ENCODE measurements at places on chromosomes 5 and 9.
A peak's percentile ranks its signal among the peaks of the same experiment; 100 is the strongest.

DNA sequence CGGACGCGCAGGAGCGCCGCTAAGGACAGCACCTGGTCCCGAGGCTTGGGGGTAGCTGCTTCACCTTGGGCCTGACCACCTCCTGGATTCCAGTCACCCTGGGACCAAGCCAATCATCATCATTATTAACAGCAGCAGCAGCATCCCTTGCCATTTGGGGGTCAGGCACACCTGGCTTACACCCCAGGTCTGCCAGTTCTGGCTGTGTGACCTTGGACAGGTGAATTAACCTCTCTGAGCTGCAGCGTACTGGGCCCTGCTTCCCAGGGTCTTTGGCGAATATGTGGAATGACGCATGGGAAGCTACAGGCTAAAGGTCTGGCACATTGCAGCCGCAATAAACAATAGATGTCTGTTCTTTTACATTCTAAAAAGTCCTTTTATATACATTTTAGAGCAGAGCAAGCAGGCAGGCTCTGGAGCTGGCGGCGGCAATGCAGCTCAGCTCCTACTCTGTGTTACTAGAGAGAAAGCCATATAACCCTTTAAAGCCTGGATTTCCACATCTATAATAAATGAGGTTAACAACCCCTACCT is 97.8 kb upstream of the CPLX2 start:
- DNase-seq, result no peak

DNA sequence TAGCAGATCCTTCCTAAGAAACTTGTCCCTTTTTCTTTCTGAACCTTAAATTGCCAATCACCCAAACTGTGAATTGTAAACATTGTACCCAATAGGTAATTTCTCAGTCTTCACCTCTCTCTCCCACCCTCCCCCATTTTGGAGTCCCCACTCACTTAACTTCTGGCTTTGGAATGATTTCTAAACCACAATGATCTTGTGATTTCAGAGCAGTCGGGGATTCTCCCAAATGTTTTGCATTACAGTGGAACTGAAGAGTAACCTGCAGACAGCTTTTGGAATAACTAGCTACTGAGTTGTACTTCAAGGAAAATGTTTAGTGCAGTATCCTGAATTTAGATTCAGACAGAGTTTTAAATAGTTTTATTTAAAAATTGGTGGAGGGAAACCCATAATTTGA is 19.2 kb downstream of the SLC27A6 start:
- DNase-seq, result no peak

GRCh38 chr9:22050924-22051323 is 41.8 kb upstream of the CDKN2B start:
- no peak for DNase-seq

DNA sequence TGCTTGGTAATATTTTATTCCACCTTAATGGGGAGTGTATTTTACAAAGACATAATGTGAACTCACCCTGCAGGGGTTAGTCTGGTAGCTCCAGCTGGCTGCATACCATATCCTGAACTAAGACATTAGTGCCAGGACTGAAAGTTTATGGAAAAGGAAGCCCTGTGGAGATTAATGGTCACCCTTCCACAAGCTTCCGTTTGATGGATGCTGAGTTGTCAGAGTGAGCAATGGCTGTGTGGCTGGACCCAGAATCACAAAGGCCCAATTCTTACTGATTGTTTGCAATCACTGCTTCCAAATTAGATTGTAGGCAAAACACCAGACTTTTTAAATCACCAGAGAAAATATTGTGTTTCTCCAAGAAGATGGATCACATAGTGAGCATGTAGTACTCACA is 90.1 kb upstream of the TRPC7 start:
- DNase-seq, result no peak

DNA sequence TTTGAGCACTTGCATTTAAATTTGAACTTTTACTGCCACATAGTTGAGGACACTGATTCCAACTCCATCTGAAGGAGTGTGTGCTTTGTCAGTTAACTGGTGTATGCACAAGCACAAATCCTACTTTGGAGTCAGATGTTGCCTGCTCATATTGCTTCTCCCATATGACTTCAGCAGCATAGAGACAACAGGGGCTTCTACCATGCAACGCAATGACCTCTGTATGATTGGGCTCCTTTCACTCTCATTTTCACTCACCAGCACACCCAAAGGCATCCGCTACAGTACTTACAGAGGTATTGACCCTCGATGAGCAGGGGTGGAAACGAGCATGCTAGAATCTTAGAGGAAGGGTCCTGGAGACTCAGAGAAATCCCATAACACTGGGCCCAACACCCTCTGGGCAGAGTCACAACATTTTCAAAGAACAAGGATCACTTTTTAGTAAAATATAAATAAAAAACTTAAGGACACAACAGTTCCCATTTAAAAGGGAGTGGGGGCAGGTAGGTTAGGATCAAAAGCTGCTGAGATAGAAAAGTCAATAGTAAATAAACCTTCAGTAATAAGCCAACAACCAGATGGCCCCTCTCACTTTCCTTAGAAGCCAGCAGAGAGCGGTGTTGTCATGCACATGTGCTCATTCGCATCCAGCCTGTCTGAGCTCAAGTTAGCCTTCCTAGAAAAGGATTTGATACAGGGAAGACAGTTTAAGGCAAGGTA is 203.8 kb downstream of the SNCAIP start:
- peak; percentile 50 for DNase-seq

GRCh38 chr9:94929369-94929756 is 202.9 kb downstream of the AOPEP start:
- no peak for DNase-seq

- no peak for DNase-seq
These were observed 250.4 kb downstream of the NSG2 start for GRCh38 chr5:174295702-174296436.

DNA sequence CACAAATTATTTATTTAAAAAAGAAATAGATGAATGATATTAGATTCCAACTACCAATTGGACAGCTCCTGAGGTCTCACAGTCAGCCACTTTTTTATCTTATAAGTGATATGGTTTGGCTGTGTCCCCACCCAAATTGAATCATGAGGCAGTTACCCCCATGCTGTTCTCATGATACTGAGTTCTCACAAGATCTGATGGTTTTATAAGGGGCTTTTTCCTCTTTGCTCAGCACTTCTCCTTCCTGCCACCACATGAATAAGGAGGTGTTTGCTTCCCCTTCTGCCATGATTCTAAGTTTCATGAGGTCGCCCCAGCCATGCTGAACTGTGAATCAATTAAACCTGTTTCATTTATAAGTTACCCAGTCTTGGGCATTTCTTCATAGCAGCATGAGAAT is 12.9 kb downstream of the NLN start:
- no peak for DNase-seq

GRCh38 chr5:171336521-171337209 is 27.6 kb downstream of the TLX3 start:
- peak; percentile 58 for DNase-seq

DNA sequence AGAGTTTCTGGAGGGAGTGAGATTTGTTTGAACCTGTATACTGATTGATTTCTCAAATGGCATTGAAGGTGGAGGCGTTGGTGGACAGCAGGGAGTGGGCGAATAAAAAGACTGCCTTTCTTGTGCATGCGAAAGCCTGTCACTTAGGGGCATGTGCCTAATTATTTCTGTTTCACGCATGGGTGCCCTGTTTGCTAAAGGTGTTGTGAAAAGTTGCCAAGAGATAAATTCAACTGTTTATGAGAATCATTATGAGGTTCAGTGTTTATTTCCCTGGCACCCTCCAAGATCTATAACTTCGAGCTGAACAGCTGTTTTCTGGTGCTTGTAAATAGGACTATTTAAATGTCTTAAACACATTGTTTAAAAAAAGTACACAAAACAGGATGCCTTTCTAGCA is 67.4 kb upstream of the DMRTA1 start:
- DNase-seq, result no peak

GRCh38 chr5:138712324-138712723 is 40.9 kb upstream of the CTNNA1 start:
- no peak for DNase-seq

GRCh38 chr5:150653145-150653761 is 7.8 kb upstream of the MYOZ3 start:
- DNase-seq, result peak; percentile 49

GRCh38 chr5:169706071-169706470 is 69.0 kb downstream of the DOCK2 start:
- no peak for DNase-seq

DNA sequence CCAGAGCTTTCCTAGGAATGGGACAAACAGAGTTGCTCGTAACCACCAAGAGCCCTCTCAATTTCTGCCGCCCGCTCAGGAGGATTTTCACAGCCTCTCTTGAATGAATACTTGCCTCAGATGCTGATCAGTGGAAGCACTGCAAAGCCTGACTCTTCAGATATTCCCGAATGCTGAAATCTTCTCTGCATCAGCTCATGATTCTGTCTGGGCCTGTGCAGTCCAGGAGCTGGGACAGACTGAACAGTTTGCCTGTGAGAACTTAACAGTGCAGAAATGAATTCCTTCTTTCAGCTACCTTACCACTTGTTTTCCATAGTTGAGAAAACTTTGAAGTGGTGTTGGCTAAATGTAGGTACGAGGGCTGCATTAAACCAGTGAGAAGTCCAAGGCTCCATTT is 17.1 kb downstream of the ZNF462 start:
- DNase-seq, result no peak

DNA sequence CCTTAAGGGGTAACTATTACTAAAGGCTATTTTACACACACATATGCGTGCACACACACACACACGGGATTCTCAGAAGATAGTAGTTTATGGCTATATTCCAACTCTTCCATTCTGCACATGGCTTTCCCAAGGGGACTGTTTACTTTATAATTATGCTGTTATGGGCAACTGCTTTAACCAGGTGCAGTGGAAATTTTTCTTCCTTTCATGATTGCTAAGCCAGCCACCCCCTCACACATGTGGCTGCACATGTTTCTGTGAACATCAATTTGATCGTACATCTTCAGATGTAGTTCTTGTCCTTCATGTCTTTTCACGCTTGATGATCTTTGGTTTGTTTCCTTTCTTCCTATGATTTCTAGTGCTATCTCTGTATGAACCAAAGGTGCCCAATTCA is 37.0 kb downstream of the MRPS30 start:
- no peak for DNase-seq

DNA sequence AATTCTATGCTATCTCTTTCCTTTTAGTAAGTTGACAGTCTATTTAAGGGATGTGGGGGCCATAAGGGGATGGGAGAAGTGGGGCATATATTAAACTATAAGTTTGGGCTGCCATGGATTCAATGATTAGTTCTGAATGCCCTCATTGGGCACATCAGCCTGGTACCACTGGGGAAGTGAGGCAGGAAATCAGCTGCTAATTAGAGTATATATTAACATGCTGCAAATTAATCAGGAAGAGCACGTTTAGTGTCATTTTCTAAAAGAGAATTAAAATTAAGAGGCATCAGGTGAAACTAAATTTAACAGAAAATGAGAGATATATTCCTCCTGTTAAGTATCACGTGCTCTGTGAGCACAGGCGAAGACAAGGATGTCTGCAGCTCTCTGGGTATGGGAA is 123.0 kb upstream of the GNA14 start:
- no peak for DNase-seq

All from HFFc6 (cell line).